OCI-LY7 (cell line): ENCODE measurements at places on chromosomes 2 and 18. TPM values are rescaled to one million over a fixed set of nuclear protein-coding genes. Genes with fewer than 3 reads are reported as not detected.

- DNase-seq = no peak
Observed at GRCh38 chr2:233593201-233593600, 24.2 kb upstream of the UGT1A8 start.

- DNase-seq = no peak
Observed at GRCh38 chr2:232860593-232861241, 9.3 kb upstream of the SNORC start.

DNA sequence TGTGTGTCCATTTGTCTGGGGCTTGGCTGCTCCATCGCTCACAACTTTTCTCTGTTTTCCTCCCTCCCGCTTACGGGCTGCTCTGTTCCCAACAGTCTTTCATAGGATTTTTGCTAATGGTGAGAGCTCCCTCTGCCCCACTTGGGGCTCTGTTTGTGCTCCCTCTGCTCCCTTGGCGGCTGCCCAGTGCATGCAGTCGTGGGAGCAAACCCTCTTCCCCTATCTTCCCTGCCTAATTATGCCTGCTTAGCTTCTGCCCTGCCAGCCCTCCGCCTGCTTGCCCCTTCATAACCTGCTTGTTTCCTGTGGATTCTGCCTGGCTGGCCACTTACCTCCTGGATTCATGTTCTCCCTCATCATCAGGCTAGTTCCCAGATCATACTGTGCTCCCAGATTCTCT, 6.6 kb upstream of the KRTCAP3 start:
- no peak for DNase-seq

DNA sequence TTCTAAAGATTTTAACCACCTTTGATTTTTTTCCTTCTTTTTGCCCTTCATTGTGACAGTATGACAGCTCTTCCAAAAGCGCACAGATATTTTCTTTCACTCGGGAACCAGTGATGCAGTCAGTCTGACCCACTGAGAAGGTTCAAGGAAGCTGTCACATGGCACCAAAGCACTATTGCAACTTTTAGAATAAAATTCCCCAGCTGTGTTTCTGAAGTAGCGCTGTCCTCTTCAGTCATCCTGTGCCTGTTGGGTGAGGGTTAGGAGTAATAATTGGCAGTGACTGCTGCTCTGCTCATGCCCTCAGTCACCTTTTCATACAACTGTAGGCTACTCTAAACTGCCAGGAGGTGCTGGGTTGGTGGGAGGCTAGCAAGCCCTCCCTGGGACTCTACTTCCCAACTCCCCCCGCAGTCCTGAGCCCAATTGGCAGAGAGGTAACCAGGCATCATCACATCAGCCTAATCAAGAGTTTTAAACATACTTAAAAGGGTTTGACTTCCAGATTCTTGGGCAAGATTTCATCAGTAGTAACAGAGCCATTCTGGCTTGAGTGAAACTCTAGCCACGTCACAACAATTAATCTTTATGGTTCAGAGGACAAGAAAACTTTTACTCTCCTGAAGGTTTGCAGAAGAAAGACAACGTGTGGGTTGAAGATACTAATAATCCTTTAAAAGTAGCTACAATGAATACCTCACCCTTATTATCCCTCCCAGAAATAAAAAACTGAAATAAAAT, 473.3 kb downstream of the FBXO15 start:
- no peak for DNase-seq

DNA sequence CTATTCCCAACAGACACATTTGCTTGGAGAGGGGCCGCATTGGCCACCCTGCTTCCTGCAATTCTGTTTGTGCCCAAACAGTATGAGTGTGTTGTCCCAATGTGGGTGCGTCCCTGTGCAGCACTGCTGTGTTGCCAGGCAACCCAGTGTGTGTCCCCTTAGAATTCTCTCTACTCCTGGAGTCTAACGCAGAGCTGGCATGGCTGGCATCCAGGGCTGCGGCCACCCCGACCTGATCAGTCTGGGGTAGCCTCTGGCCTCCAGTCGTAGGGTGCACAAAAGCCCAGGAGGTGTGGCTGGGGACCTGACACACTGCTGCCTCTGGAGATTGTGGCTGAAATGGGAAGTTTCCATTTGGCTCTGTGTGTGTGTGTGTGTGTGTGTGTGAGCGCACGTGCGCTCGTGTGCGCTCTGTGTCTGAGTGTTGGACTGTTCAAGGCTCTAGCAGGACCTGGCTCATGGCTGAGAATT, 48.0 kb downstream of the TEX44 start:
- DNase-seq = no peak

DNA sequence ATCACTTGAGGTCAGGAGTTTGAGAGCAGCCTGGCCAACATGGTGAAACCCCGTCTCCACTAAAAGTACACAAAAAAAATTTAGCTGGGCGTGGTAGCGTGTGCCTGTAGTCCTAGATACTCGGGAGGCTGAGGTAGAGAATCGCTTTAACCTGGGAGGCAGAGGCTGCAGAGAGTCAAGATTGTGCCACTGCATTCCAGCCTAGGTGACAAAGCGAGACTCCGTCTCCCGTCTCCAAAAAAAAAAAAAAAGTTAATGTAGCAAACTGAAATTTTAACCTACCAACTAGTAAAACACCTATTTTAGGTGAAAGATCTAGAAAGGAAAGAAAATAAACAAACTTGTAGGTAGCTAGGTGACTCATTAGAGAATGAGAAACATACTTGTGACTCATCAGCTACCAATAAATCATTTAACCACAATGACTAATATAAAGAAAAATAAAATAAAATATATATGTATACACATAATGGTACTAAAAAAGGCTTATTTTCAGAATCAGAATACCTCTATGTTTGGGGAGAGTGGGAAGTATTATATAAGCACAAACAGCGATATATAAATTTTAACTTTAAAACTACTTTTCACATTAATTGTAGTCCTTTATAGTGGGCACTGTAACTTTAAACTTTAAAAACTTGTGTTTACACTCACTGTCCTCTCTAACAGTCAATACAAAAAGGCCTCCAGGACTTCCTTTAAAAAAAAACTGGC, 36.6 kb downstream of the DARS1 start:
- no peak for DNase-seq

GRCh38 chr2:145108959-145109710, 589.2 kb upstream of the ZEB2 start:
- no peak for DNase-seq

GRCh38 chr18:7370802-7371201, 139.9 kb downstream of the LRRC30 start:
- DNase-seq = no peak

DNA sequence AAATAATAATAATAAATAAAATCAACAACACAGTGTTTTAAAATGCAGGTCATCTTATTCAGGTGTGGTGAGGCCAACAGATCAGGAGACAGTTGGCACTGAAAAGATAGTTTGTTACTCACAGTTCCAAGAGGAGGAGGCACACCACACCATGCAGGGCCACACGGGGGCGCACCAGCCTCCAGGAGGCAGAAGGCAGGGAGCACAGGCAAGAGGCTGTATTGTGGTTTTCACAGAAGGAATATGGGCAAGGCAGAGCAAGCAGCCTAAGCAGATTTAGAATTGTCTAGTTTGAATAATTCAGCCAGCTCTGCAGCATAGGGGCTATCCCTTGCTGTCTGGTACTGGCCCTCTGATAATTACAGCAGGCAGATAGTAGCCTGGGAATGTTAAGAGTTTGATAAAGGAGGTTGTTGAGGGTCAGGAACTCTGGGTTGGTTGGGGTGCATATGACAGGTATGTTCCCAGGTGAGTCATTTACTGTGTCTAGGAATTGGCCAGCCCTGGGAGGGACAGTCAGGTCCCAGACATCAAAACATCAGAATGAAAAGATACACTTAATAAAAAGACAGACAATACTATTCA, 31.3 kb downstream of the KIAA2012 start:
- DNase-seq = peak; percentile 39

DNA sequence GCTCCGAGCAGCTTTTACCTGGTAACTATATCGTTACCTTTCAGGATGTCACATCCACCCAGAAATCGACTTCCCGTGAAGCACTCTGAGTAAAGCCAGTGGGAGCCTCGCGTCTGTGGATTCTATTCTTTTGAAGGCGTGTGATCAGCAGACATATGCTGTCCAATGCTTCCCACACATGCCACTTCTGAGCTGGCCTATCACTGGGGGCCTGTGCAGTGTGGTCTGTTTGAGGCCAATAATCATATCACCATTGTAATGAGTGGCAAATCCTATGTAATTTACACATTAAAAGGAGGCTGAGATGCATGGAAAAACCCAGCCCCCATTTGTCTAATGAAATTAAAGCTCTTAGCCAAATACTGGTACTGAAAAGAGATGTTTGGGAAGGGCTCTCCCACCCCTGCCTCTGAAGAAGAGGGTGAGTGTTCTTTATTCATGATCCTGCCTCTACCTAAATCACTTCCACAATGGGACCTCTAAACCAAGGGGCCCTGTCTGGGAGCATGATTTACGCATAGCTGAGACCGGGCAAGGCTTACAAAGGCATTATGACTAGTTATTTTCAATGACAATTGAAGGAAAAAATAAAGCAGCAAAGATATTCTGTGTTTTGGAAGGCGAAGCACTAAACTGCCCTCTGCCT, 686.8 kb downstream of the ZEB2 start:
- no peak for DNase-seq

DNA sequence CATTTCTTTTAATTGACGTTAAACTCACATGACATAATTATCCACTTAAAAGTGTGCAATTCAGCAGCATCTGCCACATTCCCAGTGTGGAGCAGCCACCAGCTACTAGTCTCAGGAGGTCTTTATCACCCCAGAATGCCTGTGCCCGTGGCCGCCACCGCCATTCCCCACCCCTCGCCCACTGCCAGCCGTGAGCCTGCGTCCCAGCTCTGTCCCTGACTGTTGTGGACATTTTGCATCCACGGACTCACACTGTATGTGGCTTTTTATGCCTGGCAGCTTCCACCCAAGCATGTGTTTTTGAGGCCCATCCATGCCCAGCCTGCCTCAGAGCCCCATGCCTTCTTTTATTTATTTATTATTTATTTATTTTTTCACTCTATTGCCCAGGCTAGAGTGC, 9.2 kb downstream of the BOK start:
- DNase-seq = no peak

DNA sequence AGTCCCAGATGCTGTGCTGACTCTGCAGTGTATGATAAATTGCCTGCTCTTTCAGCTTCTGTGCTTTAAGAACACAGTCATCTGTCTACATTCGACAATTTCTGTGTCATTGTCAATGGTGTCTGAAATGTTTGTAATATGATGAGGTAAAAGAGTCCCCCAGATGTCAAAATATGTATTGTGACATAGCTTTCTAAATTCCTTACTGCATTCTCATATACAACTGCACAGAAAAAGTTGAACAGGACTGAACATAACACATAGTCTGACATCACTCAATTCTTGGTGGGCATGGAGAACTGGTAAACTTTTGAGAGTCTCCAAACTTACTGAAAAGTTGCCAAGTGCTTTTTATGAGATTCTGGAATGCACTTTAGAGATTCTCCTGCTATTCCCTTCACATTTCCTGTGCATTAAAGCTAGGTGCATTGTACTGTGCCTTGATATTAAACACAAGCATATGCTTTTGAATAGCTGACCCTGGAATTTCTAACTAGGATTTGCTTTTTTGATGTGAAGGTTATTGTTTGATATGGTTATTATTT, 48.1 kb upstream of the ARHGAP28 start:
- DNase-seq = no peak

DNA sequence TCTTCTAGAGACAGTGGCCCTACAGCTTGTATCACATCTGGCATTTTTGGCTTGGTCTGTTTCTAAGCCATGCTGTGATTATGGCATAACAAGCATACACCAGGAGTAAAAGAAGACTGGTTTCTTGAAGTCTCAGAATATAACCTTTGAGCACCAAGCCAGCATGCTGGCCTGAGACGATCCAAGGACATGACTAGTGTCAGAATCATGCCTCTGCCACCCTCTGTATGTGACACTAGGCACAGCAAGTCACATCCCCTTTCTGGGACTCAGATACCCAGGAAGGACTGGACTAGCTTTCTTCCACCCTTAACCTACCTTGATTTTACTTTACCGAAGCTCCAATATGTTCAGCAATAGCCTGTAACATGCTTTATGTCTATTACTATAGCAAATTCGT, 345.5 kb downstream of the SETBP1 start:
- DNase-seq = no peak

- DNase-seq = no peak
Observed at GRCh38 chr2:209348433-209348832, 75.4 kb upstream of the MAP2 start.

DNA sequence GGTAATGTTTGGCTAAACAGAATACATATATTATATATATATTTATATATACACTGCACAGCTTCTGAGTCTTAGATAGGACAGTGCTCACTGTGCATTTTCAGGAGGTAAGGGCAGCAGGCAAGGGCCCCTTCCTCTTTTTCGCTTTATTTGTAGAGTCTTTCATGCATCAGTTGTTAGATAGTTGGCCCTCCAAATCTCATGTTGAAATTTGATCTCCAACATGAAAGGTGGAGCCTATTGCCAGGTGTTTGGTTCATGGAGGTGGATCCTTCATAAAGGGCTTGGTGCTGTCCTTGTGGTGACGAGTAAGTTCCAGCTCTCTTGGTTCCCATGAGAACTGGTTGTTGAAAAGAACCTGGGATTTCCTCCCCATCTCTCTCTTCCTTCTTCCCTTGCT, 48.1 kb downstream of the TSN start:
- DNase-seq = peak; percentile 76

GRCh38 chr2:98818164-98818563, 87.2 kb upstream of the MGAT4A start:
- no peak for DNase-seq

DNA sequence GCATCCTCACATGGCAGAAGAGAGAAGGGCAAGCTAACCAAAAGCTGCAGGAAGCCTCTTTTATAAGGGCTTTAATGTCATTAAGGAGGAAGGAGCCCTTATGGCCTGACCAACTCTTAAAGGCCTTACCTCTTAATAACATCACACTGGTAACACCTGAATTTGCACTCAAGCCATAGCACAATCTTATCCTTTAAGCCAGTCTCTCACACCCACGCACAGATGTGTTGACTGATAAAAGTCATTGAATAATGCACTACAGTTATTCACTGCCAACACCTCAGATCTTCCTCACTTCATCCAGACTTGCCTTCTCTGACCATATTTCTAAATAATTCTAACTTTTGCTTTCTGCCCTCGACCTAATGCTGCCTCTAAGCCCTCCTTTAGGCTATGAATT, 516.8 kb downstream of the ADCYAP1 start:
- DNase-seq = no peak

GRCh38 chr2:58788402-58788801, 547.3 kb upstream of the FANCL start:
- DNase-seq = no peak

GRCh38 chr2:196606516-196606915, 33.0 kb upstream of the CCDC150 start:
- DNase-seq = no peak

DNA sequence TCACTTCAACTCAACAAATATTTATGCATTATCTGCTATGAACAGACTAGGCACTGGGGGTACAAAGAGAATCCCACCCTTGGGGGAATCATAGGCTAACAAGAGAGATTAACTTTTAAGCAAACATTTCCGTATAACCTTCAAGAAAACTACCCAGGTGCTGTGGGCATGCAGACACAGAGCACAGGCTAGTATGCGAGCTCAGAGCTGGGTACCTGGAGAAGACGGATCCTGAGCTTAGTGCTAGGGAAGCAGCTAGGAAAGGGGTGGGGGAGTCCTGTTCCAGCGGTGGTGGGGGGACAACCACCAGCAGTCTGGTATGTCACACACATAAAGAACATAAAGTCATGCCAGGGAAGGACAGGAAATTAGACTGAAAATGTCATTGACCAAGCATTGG, 17.5 kb upstream of the DSG3 start:
- DNase-seq = no peak

- peak; percentile 21 for DNase-seq
Observed at GRCh38 chr2:108634011-108634410, 85.3 kb upstream of the RANBP2 start.

RIT2 gene
- not detected in 2 replicates for total RNA-seq

HTR2B gene
- not detected in 2 replicates for total RNA-seq

NFE2L2 gene
- total RNA-seq = 58.1 and 58.6 TPM in 2 replicates

MYO7B gene
- 3.3 and 3.7 TPM in 2 replicates for total RNA-seq
